ENCODE measurements at places on chromosomes 3 and 15. TPM values are rescaled to one million over a fixed set of nuclear protein-coding genes. Genes with fewer than 3 reads are reported as not detected.

GRCh38 chr3:70979983-70980645 lies 603.4 kb downstream of the FOXP1 start:
- peaks cover 37% of the 10 kb centered on the region for H3K4me1 ChIP-seq
- DNase-seq: no peak
- H3K27ac ChIP-seq: no peak overlapping the region
- peaks cover 16% of the 10 kb centered on the region for H3K36me3 ChIP-seq

Gene ITGB5
- total RNA-seq: 292 TPM

- H3K27me3 ChIP-seq: no peaks in the 10 kb centered on the region
- no peak overlapping the region for H3K4me3 ChIP-seq
- no peaks in the 10 kb centered on the region for H3K4me1 ChIP-seq
- H3K36me3 ChIP-seq: no peaks in the 10 kb centered on the region
- DNase-seq: no peak
- no peak overlapping the region for H3K27ac ChIP-seq
These were observed 58.4 kb upstream of the COL8A1 start for GRCh38 chr3:99579965-99580364.

Gene PPP1R2
- total RNA-seq: 34.0 TPM

Gene GOLGA8T
- 1.0 TPM for total RNA-seq

Gene ABTB1
- total RNA-seq: 12.5 TPM

DNA sequence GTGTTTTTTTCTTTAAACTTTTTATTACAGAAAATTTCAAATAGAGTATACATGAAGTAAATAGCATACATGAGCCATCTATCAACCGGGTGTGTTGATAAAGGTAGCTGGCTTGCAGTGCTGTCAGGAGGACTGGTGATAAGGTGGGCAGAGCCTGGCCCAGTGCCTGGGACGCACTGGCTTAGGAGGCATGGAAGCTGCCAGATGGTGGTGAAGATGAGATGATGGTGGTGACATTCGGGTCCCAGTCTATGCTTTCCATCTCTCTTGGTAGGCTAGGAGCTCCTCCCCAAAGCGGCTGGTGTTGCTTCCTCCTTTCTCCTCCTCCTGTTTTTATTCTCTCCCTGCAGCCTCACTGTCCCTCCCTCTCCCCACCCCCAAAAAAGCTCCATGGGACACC lies 101.7 kb downstream of the ADCY5 start:
- no peak overlapping the region for H3K4me3 ChIP-seq
- no peak for DNase-seq
- no peaks in the 10 kb centered on the region for H3K36me3 ChIP-seq
- no peaks in the 10 kb centered on the region for H3K27me3 ChIP-seq

GRCh38 chr15:50883903-50884302 lies 24.6 kb upstream of the AP4E1 start:
- H3K4me3 ChIP-seq: no peak overlapping the region
- no peaks in the 10 kb centered on the region for H3K4me1 ChIP-seq
- peaks cover 6% of the 10 kb centered on the region for H3K27me3 ChIP-seq
- no peak overlapping the region for H3K27ac ChIP-seq
- no peak for DNase-seq
- H3K36me3 ChIP-seq: no peaks in the 10 kb centered on the region

DNA sequence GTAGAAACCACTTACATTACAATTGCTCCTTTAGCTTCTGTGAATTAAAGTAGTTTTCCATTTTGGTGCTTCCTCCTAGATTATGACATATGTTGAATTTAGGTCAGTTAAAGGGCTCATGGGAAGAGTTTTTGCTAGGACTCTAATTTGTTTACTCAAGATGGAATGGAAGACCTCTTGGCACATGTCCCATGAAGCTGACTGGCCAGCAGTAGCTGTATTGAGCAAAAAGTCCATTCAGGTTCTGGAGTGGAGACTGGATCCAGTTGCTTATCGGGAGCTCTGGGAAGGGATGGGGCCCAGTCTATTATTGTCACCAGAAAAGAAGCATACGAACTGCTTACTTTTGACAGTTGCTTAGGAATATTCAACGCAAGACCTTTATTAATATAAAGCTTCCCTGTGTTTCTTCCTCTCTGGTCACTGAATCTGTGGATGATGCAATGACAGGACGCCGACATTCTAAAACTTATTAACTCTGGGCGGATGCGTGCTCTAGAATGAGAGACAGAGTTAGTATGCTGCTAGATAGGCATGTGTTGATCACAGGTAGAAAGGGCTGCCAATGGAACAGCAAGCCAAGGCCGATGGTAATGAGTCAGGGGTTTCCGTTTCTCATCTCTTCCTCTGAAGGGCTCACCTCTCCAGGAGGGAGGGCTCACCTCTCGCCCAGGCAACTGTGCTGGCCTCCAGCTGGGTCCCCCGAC lies 155.8 kb downstream of the NR1D2 start:
- no peak for DNase-seq
- no peaks in the 10 kb centered on the region for H3K27me3 ChIP-seq
- no peak overlapping the region for H3K27ac ChIP-seq
- H3K36me3 ChIP-seq: no peaks in the 10 kb centered on the region

- no peaks in the 10 kb centered on the region for H3K27me3 ChIP-seq
- H3K36me3 ChIP-seq: no peaks in the 10 kb centered on the region
- H3K27ac ChIP-seq: no peak overlapping the region
- no peaks in the 10 kb centered on the region for H3K4me1 ChIP-seq
These were observed 196.1 kb downstream of the ADAMTSL3 start for GRCh38 chr15:83850015-83850414.

Gene TICRR
- total RNA-seq: 33.8 TPM

GRCh38 chr3:38446085-38446686 lies 7.5 kb upstream of the ACVR2B start:
- H3K27ac ChIP-seq: no peak overlapping the region
- H3K4me1 ChIP-seq: no peaks in the 10 kb centered on the region
- no peak overlapping the region for H3K4me3 ChIP-seq
- peaks cover 8% of the 10 kb centered on the region for H3K36me3 ChIP-seq
- no peak for DNase-seq
- H3K27me3 ChIP-seq: no peaks in the 10 kb centered on the region

DNA sequence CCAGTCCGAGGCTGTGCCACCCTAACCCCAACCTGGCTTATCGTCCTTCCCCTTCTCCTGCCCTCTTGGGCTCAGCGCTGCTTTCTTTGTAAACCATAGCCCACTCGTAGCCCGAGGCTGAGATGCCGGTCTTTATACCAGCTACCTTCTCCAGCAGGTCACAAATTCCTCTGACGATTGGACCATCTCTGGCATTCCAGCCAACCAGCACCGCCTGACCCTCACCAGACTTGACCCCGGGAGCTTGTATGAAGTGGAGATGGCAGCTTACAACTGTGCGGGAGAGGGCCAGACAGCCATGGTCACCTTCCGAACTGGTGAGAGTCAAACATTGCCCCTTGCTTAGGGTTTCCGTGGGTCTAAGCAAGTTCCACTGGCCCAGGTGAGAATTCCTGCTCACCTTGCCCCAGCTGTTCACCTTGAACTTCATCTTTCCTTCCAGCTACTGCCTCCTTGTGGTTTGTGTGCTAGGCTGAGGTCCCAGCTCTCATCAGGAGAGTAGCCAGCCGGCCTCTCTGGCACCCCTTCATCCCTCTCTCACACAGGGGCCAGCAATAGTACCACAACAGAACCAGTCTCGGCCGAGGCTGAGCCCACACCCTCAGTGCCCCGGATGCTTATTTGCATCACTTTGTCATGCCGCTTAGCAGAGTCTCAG lies 66.7 kb downstream of the BOC start:
- DNase-seq: no peak
- no peaks in the 10 kb centered on the region for H3K36me3 ChIP-seq
- no peak overlapping the region for H3K4me3 ChIP-seq
- no peak overlapping the region for H3K27ac ChIP-seq
- H3K4me1 ChIP-seq: peaks cover 17% of the 10 kb centered on the region

Gene VEPH1
- 9.2 TPM for total RNA-seq

Gene ECE2
- total RNA-seq: 0.46 TPM

Gene SLC2A2
- not detected for total RNA-seq

DNA sequence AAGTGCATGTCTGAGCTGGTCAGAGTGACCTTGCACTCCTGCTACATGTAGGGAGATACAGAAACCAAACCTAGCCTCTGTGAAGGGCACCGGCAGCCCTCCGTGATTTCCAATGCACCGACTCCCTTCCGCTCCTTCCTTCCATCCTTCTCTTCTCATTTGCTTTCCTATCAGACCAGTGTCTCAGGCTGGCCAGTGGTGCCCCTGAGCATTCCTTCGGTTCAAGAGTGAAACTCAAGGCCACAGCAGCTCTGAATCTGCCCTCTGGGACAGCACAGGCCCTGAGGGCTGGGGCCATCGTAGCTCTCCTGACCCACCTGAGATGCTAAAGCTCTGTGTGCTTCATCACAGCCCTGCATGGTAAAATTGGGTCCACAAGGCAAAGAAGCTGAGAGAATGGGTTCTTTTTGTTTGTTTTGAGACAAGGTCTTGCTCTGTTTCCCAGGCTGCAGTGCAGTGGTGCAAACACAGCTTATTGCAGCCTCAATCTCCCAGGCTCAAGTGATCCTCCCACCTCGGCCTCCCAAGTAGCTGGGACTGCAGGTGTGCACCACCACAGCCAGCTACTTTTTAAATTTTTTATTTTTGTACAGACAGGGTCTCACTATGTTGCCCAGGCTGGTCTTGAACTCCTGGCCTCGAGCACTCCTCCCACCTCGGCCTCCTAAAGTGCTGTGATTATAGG lies 2.3 kb upstream of the BMF start:
- H3K4me1 ChIP-seq: peaks cover 63% of the 10 kb centered on the region
- no peak for DNase-seq

Gene ADAMTS17
- 1.8 TPM for total RNA-seq

- no peak overlapping the region for H3K27ac ChIP-seq
- DNase-seq: no peak
- H3K36me3 ChIP-seq: no peaks in the 10 kb centered on the region
- no peaks in the 10 kb centered on the region for H3K4me1 ChIP-seq
- H3K27me3 ChIP-seq: peaks cover 7% of the 10 kb centered on the region
- H3K4me3 ChIP-seq: no peak overlapping the region
These were observed 173.0 kb upstream of the FRMD4B start for GRCh38 chr3:69558912-69559311.

- no peak for DNase-seq
These were observed 178.8 kb downstream of the ABHD5 start for GRCh38 chr3:43869491-43869890.

GRCh38 chr3:186311441-186311840 lies 50.6 kb downstream of the DGKG start:
- peaks cover 8% of the 10 kb centered on the region for H3K4me1 ChIP-seq
- no peak for DNase-seq
- no peak overlapping the region for H3K4me3 ChIP-seq
- H3K27ac ChIP-seq: no peak overlapping the region
- no peaks in the 10 kb centered on the region for H3K27me3 ChIP-seq

Gene PYGO1
- total RNA-seq: 0.50 TPM

Gene HIGD2B
- not detected for total RNA-seq

DNA sequence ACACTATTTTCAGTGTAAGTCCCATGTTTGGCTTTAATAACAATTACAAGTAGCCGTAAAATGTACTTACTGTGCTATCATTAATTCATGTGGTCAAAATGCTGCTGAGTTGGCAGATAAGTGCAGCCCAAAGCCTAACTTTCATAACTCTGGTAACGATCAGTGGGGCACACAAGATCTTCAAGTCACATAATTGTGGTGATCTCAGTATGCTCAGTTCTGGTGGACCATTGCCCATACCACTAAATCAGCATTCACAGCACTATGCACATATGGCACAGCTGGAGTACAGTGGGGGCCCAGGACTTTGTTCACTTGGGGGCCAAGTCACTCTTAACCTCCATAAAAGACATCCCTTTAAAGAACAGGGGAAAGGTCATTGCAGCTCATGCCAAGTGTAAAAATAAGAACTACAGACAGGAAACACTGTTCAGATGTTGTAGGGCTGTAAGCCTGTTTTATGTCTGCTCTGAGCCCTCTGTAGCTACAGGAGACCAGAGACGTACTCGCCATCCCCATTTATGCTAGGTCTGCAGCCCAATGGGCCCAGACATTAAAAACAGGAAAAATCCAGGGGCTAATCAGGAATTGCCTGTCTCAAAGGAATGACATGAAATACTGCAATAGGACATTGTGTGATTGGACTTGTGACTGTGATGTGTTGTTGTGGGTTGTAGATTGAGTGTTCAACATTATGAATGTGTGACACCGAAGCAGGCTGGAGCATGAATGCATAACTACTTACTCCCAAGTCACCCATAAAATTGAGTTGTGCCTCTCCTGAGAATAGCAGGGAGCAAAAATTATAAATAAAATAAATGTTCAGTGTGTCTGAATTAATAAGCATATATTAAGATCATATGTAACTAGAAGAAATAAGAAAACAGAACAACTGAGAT lies 282.5 kb upstream of the EPHA3 start:
- H3K36me3 ChIP-seq: no peaks in the 10 kb centered on the region
- H3K4me3 ChIP-seq: no peak overlapping the region
- H3K27me3 ChIP-seq: no peaks in the 10 kb centered on the region
- no peaks in the 10 kb centered on the region for H3K4me1 ChIP-seq
- no peak overlapping the region for H3K27ac ChIP-seq

DNA sequence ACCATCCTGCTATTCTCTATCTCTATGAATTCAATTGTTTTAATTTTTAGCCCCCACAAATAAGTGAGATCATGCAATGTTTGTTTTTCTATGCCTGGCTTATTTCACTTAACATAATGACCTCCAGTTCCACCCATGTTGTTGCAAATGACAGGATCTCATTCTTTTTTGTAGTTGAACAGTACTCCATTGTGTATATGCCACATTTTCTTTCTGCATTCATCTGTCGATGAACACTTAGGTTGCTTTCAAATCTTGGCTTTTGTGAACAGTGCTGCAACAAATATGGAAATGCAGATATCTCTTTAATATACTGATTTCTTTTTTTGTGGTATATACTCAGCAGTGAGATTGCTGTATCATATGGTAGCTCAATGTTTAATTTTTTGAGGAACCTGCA lies 58.7 kb downstream of the RETNLB start:
- no peak overlapping the region for H3K27ac ChIP-seq
- H3K27me3 ChIP-seq: no peaks in the 10 kb centered on the region
- H3K4me3 ChIP-seq: no peak overlapping the region
- no peaks in the 10 kb centered on the region for H3K4me1 ChIP-seq
- H3K36me3 ChIP-seq: peaks cover 25% of the 10 kb centered on the region

DNA sequence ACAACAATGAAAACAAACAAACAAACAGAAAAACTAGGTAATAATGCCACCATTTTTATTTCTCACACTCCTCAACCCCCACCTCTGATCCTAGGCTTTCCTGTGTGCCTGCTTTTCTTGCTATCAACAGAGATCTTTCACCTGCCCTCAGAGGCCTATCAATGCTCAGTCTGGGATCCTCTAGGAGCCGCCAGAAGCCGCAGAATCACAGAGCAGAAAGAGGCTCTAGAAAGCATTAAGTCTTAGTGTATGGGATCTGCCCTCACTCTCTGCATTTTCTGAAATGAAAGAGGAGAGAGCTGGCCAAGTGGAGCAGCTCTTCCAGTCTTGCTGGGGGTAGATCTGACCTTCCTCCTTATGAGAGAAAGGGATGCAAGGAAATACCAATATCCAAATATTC lies 306.8 kb downstream of the TUSC7 start:
- no peak overlapping the region for H3K4me3 ChIP-seq
- H3K4me1 ChIP-seq: peaks cover 23% of the 10 kb centered on the region
- no peaks in the 10 kb centered on the region for H3K27me3 ChIP-seq
- H3K36me3 ChIP-seq: no peaks in the 10 kb centered on the region
- no peak overlapping the region for H3K27ac ChIP-seq

Gene CLDN18
- 0.16 TPM for total RNA-seq

Gene CTXN2
- 0.07 TPM for total RNA-seq
